RWPE2 (cell line): ENCODE measurements at places on chromosomes 16 and 17.

- DNase-seq = no peak
These were observed 4.7 kb upstream of the SMTNL2 start for GRCh38 chr17:4579678-4580077.

GRCh38 chr16:11901091-11901490, 14.7 kb downstream of the GSPT1 start:
- DNase-seq = no peak

GRCh38 chr17:60077672-60078519, 825 bp downstream of the HEATR6 start:
- DNase-seq = no peak

DNA sequence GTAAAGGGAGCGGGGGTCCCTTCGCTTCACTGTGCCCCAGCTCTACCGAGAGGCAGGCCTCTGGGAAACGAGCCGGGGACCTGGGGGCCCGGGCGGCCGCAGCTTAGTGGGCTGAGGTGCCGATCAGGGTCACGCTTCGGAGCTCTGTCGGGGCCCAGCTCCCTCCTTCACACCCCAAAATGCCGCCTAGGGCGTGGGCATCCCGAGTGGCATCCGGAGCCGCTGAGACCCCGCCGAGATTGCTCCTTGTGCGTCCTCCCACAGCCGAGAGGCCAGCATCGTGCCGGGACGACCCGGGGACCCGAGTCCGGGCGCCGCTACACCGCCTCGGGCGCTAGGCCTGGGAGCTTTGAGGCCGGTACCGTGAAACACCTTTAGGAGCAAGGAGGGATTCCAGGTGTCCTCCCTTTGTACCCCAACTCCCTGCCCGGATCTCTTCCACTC, 1.3 kb downstream of the SALL1 start:
- DNase-seq = no peak

DNA sequence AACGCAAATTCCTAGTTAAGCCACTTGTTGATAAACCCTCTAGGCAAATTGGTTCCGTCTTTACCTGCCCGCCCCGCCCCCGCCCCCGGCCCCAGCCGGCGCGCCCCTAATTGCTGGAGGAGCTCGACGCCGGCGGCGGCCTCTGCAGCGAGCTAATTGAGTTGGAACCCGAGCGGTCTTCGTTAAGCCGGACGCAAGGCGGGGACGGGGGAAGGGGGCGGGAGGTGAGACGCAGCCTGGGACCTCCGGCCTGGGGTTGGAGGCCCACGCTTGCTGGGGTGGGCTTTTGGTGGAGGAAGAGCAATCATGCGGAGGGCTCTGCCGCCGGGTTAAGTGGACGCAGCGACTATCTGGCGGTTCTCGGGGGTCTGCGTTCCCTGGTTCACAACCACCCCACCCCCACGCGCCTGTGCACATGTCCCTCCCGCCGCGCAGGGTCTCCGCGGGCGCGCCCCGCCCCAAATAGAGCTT, 12.7 kb upstream of the FOXF1 start:
- no peak for DNase-seq

GRCh38 chr17:74852237-74853047, 7.2 kb downstream of the GRIN2C start:
- DNase-seq = no peak

- DNase-seq = no peak
These were observed 1.0 kb upstream of the SDK2 start for GRCh38 chr17:73645050-73645871.

DNA sequence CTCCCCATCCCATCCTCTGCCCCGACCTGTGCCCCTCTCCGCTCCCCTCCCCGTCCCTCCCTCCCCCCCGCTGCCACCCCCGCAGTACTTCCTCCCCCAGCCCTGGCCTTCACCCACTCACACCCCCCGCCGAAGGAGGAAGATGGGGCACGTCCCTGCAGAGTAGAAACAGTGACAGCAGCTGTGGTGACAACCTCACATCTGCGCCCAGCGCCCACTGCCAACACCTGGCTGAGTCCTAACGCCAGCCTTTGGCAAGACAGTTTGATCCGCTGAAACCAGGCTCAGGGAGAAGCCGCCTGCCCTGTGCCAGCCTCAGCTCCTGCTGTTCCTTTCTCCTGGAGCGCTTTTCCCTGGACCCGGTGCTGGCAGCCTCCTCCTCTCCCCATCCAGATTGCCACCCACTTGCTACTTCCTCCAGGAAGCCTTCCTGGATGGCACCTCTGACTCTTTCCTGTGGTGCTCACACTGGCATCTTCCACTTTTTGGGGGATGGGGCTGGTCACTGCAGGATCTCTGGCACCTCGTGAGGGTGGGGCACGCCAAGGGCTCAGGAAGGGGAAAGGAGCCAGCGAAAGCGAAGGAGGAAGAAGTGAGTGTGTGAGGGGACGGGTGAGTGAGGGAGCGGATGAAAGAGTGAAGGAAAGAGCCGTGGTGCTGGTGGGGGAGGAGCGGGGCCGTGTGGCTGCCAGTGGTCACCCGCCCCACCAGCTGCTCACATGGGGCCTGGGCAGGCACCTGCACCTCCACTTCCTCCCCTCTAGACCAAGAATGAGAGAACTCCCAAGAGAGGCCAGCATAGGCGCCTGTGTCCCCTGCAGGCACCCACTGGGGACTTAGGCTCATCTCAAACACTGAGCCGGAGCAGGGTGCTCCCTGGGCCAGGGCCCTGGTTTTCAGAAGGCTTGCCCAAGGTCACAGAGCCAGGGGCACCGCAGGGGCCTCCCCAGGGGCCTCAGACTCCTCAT, 27.0 kb downstream of the ZFPM1 start:
- no peak for DNase-seq

GRCh38 chr17:5841862-5842261, 228.3 kb upstream of the WSCD1 start:
- DNase-seq = no peak

- no peak for DNase-seq
These were observed 9.6 kb downstream of the PMM2 start for GRCh38 chr16:8807189-8807588.

DNA sequence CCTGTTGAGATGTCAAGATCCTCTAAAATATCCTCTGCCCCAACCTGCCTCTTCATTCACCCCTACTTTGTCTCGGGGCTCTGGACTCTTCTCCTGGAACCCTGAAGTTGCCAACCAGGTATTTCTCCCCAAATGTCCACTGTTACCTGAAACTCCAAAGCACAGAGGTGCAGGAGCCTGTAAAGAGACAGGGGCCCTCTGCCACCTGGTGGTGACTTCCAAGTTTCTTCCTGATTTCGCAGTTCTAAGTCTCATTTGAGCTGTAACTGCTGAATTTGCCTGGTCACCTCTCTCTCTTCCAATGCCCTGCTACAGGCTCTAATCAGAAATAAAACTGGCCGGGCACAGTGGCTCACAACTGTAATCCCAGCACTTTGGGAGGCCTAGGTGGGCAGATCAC, 77.1 kb upstream of the RCVRN start:
- DNase-seq = no peak

GRCh38 chr17:82949361-82949760, 109.5 kb upstream of the ZNF750 start:
- peak; percentile 37 for DNase-seq

DNA sequence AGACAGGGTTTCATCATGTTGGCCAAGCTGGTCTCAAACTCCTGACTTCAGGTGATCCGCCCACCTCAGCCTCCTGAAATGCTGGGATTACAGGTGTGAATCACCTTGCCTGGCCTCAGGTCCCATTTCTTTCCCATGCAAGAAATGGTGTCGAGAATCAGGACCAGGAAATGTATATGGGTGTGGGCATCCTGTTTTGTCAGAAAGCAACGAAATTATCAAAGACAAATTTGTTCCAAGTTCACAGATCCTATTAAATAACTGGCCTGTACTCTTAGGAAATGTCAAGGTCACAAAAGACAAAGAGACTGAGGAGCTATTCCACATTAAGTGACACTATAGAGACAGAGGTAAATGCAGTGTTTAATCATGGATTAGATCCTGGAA, 17.1 kb upstream of the ST6GALNAC1 start:
- DNase-seq = no peak
